ENCODE measurements at places on chromosomes 16 and 17.

GRCh38 chr16:3945751-3946603 lies 65.5 kb upstream of the CREBBP start:
- no peak for DNase-seq

DNA sequence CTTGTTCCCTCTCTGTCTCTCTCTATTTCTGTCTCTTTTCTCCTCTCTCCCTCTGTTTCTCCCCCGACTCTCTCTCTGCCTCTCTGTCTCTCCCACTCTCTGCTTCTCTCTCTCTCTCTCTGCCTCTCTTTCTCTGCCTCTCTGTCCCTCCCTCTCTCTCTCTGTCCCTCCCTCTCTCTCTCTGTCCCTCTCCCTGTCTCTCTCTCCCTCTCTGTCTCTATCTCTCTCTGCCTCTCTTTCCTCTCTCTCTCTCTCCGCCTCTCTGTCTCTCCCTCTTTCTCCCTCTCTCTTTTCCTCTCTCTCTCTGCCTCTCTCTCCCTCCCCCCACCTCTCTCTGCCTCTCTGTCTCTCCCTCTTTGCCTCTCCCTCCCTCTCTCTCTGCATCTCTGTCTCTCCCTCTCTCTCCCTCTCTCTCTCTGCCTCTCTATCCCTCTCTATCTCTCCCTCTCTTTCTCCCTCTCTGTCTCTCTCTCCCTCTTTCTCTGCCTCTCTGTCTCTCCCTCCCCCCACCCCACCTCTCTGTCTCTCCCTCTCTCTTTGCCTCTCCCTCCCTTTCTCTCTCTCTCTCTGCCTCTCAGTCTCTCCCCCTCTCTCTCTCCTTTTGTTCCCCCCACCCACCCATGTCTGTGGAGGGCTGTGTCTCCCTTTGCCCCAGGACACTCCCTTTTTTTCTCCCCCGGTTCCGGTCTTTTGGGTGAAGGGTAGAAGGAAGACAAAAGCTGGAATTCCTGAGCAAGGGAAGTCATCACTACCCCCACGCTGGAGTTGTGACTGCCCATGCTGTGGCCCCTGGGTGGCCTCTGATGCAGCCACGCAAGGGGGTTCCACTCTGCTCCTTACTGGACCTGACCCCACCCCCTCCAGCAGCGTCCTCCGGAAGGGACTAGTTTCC lies 27.1 kb upstream of the MGAT5B start:
- peak; percentile 47 for DNase-seq

DNA sequence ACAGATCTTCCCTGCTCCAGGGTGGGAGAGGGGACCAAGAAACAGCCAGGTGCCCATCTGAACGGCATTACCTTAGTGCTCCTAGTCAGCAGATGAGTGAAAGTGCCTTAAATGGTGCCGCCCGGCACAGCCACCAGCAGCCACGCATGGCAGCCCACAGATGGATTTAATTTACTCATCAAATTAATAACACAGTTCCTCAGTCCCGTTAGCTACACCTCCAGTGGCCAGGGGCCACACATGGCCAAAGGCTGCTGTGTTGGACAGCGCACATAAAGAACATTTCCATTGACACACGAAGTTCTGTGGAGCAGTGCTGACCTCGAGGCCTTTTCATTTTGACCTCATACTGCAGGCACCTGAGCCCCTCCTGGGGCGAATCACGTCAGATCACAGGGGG lies 166.3 kb downstream of the CMIP start:
- no peak for DNase-seq

DNA sequence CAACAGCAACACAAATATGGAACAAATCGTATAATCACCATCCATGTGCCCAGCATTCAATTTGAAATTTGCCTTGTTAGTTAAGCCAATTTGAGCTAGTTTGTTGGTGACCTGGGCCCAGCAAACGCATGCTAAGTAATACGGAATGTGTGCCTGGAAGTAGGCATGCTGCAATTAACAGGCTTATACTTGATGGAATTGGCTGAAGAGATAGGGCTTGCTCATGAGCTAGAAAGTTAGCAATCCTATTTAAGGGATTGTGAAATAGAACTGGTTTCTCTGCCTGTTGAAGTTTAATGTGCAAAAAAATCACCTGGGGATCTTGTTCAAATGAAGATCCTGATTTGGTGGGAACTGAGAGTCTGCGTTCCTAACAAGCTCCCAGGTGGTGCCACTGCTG lies 8.5 kb upstream of the LPO start:
- DNase-seq: no peak

- peak; percentile 59 for DNase-seq
Measured at GRCh38 chr17:59165933-59166342, 10.4 kb downstream of the PRR11 start.

DNA sequence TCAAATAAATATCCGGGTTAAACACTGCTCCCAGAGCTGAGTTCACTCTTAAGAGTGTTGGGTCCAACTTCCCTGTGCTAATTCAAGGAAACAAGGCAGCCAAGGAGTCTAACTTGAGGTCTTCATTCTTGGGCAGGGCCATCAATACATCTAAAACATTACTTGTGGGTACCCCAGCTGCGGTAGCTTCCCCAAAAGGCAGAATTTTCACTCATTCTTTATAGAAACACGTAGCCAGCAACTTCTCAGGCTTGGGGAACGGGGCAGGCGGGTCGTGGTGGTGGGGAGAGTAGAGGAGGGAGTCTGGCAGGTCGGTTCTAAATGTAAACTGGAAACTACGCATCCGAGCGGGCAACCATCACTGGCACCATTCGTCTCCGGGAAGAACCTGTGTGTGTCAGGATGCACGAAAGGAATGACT lies 666 bp upstream of the METTL9 start:
- no peak for DNase-seq

DNA sequence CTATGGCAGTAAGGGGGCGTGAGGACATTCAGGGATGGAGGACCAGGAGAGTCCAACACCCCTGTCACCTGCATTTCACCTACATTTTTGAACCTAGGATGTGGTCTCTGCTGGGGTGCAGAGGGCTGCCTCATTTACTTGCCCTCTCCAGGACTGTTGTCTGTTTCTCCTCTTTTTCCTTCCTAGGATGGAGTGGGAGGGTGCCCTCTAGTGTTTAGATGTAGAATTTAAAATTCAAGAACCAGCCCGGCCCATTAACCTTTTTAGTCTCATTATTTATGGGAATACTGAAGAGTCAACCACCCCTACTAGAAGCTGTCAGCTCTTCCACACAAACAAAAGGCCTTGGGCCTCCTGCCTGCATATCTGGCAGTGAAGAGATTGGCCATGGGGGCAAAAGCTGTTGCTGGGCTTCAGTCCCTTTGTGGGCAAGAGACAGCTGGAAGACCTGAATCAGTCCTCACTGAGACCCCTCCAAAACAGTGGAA lies 2.5 kb upstream of the STARD3 start:
- DNase-seq: peak; percentile 44

DNA sequence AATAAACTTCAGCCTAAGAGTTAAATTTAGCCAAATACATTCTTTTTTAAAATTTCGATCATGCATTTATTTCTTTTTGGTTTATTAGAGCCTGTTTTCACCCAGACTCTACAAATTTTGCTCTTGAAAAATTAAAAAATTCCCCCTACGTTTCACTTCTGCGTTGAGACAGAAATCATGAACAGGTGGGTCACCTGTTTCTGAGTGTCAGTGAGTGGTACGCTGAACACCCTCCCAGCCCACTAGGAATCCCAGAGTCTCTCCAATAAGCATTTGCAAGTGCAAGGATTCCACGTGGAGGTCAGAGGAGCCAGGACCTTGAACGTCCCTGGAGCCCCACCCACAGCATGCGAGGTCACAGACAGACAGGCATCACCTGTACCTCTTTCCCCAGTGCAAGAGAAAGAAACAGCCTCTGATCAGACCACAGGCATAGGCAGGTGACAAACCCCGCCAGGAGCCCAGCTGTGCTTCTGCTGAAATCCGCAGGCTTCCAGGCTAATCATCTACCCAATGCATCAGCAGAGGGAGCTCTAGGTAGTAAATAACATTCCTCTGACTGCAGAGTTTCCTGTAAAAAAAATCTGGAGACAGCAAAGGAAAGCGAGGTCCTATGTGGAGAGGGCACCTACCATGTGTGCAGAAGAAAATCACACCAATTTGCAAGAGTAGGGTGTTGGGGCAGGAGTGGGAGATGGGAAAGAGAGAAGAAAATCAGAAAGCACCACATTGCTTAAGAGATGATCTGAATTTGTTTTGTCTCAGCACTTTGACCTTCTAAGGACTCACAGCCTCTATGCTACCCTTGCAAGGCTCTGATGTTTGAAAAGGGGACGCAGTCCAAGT lies 5.9 kb upstream of the XYLT1 start:
- DNase-seq: peak; percentile 72

DNA sequence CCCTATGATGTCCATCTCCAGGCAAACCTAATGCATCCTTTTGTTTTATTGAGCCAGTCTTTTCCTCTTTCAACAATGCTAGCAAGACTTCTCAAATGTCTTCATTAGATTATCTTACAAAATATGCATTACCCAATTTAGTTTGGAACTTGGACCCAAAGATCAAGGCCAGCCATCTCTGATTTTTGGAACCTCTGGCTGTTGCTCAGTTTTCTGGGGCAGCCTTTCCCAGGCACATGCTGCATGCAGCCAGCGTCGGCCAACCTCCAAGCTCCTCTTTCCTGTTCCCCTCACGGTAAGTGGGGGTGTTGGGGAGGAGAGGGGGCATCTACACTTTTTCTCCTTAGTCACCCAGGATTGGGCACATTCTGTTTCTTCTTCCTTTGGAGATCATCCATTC lies 189.3 kb downstream of the PRKCA start:
- DNase-seq: no peak

GRCh38 chr17:77853191-77853977 lies 105.1 kb upstream of the TNRC6C start:
- no peak for DNase-seq

DNA sequence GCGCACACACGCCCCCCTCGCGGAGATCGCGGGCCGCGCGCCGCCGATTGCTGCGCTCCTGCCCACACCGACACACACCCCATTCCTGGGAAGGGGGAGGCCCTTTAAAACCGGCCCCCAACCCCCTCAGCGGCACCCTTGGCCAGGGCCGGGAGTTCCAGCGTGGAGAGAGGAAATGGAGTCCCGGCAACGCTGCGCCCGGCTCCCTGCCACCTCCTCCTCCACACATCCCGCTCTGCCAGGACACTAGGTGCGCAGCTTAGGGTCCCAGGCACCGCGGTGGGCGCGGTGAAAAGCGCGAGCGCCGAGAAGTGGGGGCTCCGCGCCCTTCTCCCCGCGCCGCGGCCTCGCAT lies 397 bp downstream of the CDC42EP4 start:
- DNase-seq: no peak

GRCh38 chr17:77863814-77864161 lies 94.7 kb upstream of the TNRC6C start:
- no peak for DNase-seq

DNA sequence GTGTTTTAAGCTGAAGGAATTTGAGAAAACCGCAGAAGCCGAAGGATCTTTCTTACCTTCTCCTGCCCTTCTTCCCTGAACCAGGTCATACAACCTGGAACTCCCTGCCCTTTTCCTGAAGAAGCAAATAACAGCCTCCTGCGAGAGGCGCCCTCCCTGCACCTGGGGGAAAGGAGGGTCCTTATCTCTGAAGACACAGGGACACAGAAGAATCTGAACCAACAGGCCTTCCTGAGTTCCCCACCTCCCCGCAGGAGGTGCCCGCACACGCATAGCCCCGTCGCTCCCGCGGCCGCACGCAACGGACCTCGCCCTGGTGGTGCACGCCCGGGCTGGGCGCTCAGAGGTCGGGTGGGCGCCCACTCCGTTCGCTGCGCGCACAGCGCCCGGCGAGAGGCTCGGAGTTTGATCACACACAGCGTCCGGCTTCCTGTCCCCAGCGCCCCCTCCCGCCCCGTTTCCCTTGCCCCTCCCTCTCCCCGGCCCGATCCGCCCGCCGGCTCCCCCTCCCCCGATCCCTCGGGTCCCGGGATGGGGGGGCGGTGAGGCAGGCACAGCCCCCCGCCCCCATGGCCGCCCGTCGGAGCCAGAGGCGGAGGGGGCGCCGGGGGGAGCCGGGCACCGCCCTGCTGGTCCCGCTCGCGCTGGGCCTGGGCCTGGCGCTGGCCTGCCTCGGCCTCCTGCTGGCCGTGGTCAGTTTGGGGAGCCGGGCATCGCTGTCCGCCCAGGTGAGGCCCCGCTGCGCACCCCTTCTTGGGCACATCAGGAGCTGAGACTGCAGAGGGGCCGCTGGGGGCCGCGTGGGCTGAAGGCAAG lies at the start of gene TNFSF12:
Gene TNFSF12, plus strand, starts transcription at position 474 of the 816 bp plus-strand sequence. Its CDS starts 96 bp downstream, at position 570.
- DNase-seq: peak; percentile 51
